Lung (tissue), 17 donors: ENCODE measurements at places on chromosomes 7 and 10. TPM values are rescaled to one million over a fixed set of nuclear protein-coding genes. Genes with fewer than 3 reads are reported as not detected.

DNA sequence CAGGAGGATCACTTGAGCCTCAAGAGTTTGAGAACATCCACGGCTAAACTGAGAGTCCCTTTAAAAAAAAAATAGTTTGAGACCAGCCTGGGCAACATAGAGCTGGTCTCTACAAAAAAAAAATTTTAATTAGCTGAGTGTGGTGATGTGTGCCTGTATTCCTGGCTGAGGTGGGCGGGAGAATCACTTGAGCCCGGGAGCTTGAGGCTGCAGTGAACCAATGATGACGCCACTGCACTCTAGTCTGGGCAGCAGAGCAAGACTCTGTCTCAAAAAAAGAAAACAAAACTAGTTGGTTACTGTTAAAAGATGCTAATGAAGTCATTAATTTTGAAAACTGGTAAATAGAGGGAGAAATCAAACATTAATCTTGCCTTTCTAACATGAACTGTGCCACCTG lies 76.4 kb downstream of the MMRN2 start:
- H3K27me3 ChIP-seq: no peaks in the 10 kb centered on the region
- H3K4me3 ChIP-seq: no peak overlapping the region
- no peak for DNase-seq
- H3K36me3 ChIP-seq: peaks cover 3% of the 10 kb centered on the region
- H3K27ac ChIP-seq: no peak overlapping the region

DNA sequence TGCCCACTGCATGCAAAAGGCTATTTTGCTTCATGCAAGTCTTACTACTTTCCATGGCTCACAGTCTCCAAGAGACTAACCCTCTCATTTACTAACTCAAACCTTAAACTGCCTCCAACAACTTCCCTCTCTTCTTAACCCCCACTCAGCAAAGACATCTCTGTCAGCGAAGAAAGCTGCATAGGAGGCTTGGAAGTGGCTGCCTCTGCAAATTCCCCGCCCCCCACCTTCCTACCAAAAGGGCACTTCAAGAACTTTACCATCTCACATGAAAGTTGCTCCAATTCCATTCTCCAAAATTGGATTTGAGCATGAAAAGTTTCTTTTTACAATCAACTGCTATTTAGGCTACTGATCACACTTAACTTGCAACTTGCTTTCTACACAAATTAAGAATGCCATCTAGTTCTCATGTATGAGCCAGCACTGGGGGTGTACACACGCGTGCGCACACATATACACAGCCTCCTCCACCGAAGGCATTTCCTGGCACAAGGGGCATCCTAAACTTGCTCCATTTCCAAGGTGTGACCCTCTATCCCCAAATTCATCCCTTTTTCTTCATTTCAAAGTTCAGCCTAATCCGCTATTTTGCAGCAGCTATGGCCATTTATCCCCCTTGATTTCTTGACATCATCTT lies 1.8 kb downstream of the CCDC6 start:
- H3K4me1 ChIP-seq: peaks cover 18% of the 10 kb centered on the region
- no peaks in the 10 kb centered on the region for H3K27me3 ChIP-seq
- DNase-seq: peak; percentile 14
- peak overlapping the region; percentile 89 for H3K4me3 ChIP-seq

GRCh38 chr7:45645141-45645969 lies 71.2 kb downstream of the ADCY1 start:
- no peaks in the 10 kb centered on the region for H3K27me3 ChIP-seq
- no peaks in the 10 kb centered on the region for H3K4me1 ChIP-seq
- DNase-seq: no peak
- no peak overlapping the region for H3K27ac ChIP-seq
- no peak overlapping the region for H3K4me3 ChIP-seq

- DNase-seq: no peak
- H3K27me3 ChIP-seq: peaks cover 2% of the 10 kb centered on the region
- H3K27ac ChIP-seq: no peak overlapping the region
- H3K4me3 ChIP-seq: no peak overlapping the region
- no peaks in the 10 kb centered on the region for H3K36me3 ChIP-seq
- no peaks in the 10 kb centered on the region for H3K4me1 ChIP-seq
Observed at GRCh38 chr10:2202401-2202800, 465.1 kb upstream of the ADARB2 start.

DNA sequence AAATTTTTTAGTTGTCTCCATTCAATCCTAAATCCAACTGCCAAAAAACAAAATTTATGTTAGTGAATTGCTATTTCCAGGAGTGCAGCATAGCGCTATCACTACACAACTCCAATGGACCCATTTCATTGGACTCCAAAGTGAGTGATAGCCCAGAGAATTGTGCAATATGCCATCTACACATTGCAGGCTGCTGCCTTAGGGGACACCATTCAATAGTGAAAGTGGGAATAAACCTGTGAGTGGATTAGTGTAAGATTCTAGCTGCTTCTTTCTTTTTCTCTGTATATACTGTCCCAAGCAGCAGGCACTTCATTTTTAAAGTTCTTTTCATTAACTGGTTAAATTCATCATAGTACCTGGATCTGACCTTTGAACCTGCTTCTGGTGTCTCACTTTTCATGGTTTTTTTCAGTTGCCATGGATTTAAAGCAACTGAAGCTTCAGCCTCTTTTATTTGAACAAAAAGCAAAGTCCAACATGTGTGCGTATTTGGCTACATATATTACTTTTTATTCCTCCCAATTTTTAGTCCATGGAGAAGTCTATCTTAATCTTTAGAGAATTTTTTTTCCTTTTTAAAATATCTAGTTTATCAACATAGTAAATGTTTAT lies 97.3 kb downstream of the DGKB start:
- H3K36me3 ChIP-seq: no peaks in the 10 kb centered on the region
- no peak overlapping the region for H3K4me3 ChIP-seq
- no peaks in the 10 kb centered on the region for H3K4me1 ChIP-seq
- DNase-seq: no peak
- no peaks in the 10 kb centered on the region for H3K27me3 ChIP-seq

- H3K27me3 ChIP-seq: no peaks in the 10 kb centered on the region
- H3K4me3 ChIP-seq: no peak overlapping the region
- DNase-seq: no peak
- no peak overlapping the region for H3K27ac ChIP-seq
- H3K36me3 ChIP-seq: no peaks in the 10 kb centered on the region
Observed at GRCh38 chr7:7832518-7832917, 114.1 kb upstream of the RPA3 start.

DNA sequence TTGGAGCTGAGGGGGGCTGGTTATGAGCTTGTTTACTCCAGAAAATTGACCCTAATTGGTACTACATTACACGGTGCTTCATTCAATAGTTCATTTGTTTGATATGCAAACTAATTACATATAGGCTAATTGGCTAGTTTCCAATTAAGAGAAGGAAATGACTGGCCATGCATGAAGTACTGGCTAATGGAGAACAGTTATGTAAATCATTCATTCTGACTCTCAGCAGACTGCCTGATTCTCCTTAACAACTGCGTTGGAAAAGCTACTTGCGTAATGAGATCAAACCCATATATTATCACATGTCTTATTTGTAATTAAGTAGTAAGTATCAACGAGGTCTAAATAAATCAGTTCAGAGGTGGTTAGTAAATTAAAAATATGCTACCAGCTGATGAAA lies 81.8 kb upstream of the CTTNBP2 start:
- no peaks in the 10 kb centered on the region for H3K27me3 ChIP-seq
- no peaks in the 10 kb centered on the region for H3K4me1 ChIP-seq
- no peak overlapping the region for H3K4me3 ChIP-seq
- H3K27ac ChIP-seq: no peak overlapping the region

DNA sequence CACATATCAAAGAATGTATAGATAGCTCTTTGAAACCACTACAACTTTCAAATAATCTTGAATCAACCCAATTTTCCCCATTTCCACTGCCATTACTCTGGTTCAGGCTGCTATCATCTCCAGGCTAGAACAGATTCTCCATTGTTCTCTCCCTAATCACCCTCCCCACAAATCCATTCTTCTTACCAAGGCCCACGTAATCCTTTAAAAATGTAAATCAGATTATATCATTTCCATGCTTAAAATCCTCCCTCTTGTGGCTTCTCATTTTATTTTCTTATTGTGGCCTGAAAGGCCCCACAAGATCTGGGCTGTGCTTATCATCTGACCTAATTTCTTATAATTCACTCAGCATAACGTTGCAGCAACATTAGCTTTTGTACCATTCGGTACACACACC lies 3.0 kb upstream of the PON1 start:
- no peak overlapping the region for H3K27ac ChIP-seq
- H3K4me3 ChIP-seq: no peak overlapping the region
- no peaks in the 10 kb centered on the region for H3K27me3 ChIP-seq
- no peak for DNase-seq

DNA sequence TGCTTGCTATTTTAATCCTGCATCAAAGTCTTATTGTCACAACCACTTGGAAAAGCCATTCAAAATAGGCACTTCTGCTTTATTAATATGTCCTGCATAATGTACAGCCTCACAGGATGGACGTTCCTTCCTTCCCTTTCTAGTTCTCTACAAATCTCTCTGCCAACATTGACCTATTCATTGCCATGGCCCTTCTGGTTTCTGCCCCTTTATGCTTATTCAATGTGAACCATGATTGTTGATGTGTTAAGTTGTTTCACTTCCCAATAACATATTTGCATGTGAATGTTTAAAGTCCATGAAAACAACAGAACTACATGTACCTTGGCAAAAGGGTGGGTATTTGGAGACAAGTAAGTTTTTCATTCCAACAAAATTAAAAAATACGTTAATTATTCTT lies 45.7 kb downstream of the COL28A1 start:
- H3K36me3 ChIP-seq: no peaks in the 10 kb centered on the region
- H3K4me1 ChIP-seq: no peaks in the 10 kb centered on the region
- no peak for DNase-seq
- no peaks in the 10 kb centered on the region for H3K27me3 ChIP-seq
- no peak overlapping the region for H3K27ac ChIP-seq
- H3K4me3 ChIP-seq: no peak overlapping the region

GRCh38 chr10:62018131-62018911 lies 116.8 kb downstream of the ARID5B start:
- no peaks in the 10 kb centered on the region for H3K27me3 ChIP-seq
- H3K4me1 ChIP-seq: peaks cover 4% of the 10 kb centered on the region
- H3K4me3 ChIP-seq: no peak overlapping the region
- no peak overlapping the region for H3K27ac ChIP-seq
- H3K36me3 ChIP-seq: no peaks in the 10 kb centered on the region

OLAH gene
- polyA plus RNA-seq: 20.6 TPM

LAMTOR4 gene
- 240 TPM for polyA plus RNA-seq

DNA sequence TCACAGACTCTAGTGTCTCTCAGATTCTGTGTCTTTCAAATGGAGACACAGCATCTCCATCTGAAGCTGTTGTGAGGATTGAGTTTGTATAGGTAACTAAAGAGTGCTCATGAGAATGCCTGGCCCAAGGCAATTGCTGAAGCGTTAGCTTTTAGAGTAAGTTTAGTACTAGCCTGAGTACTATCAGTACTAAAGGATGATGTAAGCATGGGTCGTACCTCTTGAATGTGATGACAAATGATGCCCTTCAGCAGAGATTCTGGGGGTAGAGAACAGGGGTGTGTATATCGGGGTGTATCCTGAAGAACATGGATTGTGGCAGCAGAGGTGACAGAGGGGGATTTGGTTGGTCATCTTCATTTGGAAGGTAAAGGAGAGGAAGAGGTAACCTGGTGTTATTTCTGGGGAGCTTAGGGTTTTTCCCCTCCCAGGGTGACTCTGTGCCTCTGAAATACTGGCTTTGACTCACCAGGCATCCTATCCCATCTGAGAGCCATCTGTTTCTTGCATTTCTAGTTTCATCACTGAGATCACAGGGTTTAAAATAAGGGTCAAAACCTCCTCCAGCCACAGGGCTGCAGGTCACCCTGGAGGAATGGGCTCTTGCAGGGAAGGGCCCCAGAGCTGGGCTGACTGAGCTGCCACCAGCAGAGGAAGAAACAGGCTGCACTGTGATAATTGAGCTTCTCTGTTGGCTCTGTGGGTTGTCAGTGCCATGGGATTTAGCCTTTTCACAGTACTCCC lies 756.0 kb downstream of the KCNMA1 start:
- H3K27ac ChIP-seq: no peak overlapping the region
- H3K36me3 ChIP-seq: no peaks in the 10 kb centered on the region
- DNase-seq: no peak
- H3K4me1 ChIP-seq: no peaks in the 10 kb centered on the region

SFMBT2 gene
- 2.9 TPM for polyA plus RNA-seq

DNA sequence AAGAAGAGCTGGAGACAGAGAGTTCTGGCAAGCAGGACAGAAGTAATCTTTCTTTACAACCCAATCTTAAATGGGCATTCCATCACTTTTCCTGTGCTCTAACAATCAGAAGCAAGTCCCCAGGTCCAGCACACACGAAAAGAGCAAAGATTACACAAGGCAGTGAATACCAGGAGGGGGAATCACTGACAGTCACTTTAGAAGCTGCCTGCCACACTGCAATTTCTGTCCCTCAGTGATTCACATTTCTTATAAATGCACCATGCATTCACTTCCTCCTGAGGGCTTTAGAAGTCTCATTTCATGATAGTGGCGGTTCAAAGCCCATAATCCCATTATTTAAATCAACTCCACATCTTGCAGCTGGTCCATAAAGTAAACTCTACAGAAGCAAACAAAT lies 362.5 kb downstream of the POM121L12 start:
- H3K27me3 ChIP-seq: no peaks in the 10 kb centered on the region
- H3K27ac ChIP-seq: no peak overlapping the region
- H3K4me3 ChIP-seq: no peak overlapping the region
- H3K36me3 ChIP-seq: no peaks in the 10 kb centered on the region

HOXA5 gene
- polyA plus RNA-seq: 9.5 TPM

DNA sequence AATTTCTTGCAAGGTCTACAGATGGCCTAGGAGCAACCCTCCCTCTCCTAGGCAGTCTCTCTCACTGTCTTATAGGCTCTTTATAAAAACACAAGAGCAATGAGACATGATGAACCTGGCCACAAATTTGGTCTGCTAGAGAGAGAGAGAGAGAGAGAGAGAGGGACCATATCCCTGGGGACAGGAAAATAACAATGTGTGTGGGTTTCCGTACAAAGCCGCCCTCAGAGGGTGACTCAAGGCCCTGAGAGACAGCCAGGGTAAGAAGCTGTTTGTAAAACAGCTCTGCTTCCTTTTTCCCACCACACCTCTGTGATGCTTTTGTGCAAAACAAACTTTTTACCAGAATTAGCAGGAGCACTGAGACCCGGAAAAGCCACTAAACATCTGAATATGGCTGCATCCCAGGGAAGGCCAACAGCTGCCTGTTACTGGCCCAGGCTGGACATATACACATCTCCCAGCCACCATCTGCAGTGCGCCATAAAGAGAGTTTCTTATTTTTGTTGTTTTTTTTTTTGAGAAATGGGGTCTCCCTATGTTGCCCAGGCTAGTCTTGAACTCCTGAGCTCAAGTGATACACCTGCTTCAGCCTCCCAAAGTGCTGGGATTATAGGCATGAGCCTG lies 18.4 kb downstream of the GIMAP5 start:
- no peaks in the 10 kb centered on the region for H3K4me1 ChIP-seq
- no peak overlapping the region for H3K4me3 ChIP-seq
- H3K27me3 ChIP-seq: no peaks in the 10 kb centered on the region
- peak overlapping the region; percentile 72 for H3K27ac ChIP-seq

UCMA gene
- polyA plus RNA-seq: not detected

GRCh38 chr7:138017992-138018391 lies 16.1 kb upstream of the CREB3L2 start:
- no peak overlapping the region for H3K27ac ChIP-seq
- no peaks in the 10 kb centered on the region for H3K36me3 ChIP-seq
- DNase-seq: no peak
- H3K4me3 ChIP-seq: no peak overlapping the region
- no peaks in the 10 kb centered on the region for H3K27me3 ChIP-seq

CH25H gene
- 3.0 TPM for polyA plus RNA-seq

- no peak for DNase-seq
- no peaks in the 10 kb centered on the region for H3K27me3 ChIP-seq
- H3K36me3 ChIP-seq: no peaks in the 10 kb centered on the region
- peaks cover 6% of the 10 kb centered on the region for H3K4me1 ChIP-seq
- H3K27ac ChIP-seq: no peak overlapping the region
- H3K4me3 ChIP-seq: no peak overlapping the region
Observed at GRCh38 chr10:15427843-15428414, 56.8 kb upstream of the FAM171A1 start.
